ENCODE measurements at places on chromosomes 6 and 20.

GRCh38 chr6:150622941-150623874 is 23.5 kb downstream of the PLEKHG1 start:
- peak; percentile 67 for DNase-seq

DNA sequence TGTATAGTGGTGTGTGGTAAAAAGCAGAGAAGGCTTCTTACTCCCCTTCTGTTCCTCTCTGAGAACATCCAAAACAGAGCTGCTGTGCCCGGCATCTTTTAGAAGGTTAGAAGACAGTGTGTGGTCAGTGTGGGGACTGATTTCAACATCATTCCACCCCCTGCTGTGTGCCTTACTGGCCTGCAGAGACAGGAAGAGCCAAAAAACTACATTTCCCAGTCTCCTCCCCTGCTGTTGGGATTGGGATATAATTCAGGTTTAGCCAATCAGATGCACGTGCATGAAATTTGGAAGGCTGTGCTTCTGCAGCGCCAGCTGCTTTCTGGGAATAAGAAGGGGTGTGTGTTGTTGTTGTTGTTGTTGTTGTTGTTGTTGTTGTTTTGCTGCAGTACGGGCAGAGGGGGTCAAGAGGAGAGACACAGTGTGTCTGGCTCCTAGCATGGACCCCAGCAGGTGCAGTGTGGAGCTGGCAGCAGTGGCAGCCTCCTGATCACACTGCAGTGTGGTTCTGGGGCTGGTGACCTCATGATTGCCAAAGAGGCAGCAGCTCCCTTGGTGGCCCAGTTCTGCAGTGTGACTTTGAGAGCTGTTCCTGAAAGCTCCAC is 74.7 kb downstream of the MRPL14 start:
- no peak for DNase-seq

DNA sequence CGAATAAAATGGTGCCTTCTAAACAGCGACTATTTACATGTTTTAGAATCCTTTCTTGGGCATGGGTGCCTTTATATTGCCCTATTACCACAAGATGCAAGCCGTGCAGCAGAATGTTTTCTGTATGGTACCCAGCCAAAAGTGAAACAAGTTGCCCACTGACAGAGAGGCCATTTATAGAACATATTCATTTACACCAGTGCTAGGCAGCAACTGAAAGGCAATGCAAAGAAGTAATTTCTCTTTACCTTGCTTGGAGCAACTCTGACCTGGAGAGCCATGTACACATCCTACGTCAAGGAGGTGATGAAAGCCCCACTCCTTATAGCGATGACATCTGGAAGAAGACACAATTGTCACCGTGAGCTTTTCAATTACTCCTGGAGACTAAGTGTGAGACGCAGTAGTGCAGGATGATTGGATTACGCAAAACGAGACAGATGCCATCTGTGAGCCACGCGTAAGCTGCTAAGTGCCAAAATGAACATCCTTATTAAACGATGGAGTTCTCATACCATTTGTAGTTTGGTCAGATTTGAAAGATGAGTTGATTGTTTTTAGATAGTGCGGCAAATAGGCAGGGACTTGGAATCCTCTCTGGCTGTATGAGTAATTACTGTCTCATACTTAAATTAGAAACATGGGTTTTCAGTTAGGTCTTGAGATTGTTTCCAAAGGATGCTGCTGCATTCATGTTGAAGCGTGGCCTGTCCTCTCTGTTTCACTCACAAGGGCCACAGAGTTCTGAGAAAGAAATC is at the start of gene TMEM244:
Gene TMEM244, minus strand, starts transcription at position 408 of the 758 bp plus-strand sequence. Its CDS starts 127 bp downstream, at position 281.
- DNase-seq = peak; percentile 73

DNA sequence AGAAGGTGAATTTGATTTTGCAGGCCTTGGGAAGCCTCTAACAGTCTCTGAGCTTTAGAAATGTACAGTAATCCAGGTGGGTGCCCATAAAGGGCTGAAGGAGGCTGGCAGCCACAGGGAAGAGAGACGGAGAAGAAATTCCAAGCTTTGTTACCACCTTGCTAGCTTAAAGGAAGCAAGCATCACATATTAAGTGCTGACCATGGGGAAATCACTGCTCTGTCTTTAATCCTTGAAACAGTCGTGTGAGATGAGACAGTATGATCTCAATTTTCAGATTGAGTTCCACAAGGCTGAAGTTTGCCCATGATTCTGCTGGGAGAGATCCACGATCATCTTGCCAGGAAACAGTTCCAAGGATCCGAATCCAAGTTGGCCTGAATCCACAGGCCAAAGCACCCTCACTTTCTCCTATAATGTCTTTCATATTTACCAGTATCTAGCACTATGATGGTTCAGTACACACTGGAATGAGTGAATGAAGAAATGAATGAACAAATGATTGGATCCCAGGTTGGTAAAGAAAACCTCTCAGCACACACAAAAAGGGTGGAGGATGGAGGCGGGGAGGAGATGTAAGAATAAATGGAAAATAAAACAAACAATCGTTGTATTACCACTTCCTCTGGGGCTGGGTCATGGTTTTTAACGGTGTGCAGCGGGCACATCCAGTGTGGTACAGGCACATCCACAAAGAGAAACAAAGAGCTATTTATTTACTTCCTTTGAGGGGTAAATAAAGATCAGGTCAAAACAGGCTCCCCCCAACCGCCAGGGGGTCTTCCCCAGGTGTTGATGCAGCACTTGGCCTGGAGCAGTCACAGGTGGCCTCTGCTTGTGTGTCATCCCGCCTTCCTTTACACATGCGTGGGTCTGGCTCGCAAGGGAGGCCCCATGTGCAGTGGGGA is 28.2 kb upstream of the TAF8 start:
- DNase-seq = no peak

- no peak for DNase-seq
These were observed 13.1 kb downstream of the UTRN start for GRCh38 chr6:144298194-144298593.

GRCh38 chr20:19858466-19859371 is 100.7 kb downstream of the RIN2 start:
- no peak for DNase-seq

GRCh38 chr6:113774127-113774825 is 82.9 kb upstream of the MARCKS start:
- DNase-seq = no peak

DNA sequence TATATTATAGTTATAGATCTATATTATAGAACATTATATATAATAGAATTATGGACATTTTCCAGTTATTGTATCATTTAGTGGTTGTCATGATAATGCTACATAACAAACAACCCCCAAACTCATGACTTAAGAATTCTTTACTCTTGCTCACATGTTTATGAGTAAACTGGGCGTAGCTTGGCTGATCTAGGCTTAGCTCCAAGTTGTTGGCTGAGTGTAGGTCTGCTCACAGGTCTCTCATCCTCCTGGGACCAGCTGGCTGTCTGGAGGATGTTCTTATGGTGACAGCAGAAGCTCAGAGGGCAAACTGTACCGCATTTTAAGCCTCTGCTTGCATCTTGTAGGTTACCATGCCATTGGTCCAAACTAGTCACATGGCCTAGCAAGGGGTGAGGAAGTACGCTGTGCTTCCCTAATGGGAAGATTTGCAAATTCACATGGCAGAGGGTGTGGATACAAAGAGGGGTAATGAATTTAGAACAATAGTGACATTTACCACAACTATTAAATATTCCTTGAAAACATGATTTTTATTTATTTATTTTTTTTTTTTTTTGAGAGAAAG is 34.2 kb downstream of the ARHGAP40 start:
- DNase-seq = no peak

DNA sequence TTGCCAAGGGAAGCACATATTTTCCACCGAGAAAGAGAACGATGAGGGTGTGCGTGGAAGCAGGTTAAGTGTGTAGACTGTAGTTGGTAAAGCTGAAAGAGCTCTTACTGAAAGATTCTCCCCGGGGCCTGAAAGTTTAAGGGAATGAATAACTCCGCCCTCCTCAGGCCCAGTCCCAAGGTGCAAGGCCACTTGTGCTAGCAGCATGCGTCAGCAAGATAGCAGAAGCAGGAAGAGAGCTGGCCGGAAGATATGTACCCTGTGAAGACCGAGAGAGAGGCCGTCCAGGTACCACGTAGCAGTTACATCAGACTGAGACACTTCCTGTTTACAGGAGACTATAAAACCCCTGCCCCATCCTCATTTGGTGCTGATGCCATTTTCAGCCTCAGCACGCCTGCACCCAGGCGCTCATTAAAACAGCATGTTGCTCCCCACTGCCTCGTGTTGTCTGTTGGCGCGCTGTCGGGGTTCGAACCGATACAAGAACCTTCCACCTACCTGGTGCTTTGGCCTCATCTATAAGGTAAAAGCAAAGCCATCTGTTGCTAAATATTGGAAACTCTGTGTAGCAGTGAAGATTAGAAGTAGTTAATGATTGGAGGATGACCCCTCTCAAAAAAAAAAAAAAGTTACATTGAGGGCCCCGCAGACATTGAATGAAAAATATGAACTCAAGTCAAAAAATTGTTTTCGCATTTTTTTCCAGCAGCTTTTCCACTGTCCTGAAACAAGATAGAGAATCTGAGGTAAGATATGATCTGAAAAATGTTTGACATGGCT is 18.6 kb upstream of the FAM135A start:
- DNase-seq = no peak

- no peak for DNase-seq
These were observed 130.7 kb upstream of the ARID1B start for GRCh38 chr6:156646496-156646895.

DNA sequence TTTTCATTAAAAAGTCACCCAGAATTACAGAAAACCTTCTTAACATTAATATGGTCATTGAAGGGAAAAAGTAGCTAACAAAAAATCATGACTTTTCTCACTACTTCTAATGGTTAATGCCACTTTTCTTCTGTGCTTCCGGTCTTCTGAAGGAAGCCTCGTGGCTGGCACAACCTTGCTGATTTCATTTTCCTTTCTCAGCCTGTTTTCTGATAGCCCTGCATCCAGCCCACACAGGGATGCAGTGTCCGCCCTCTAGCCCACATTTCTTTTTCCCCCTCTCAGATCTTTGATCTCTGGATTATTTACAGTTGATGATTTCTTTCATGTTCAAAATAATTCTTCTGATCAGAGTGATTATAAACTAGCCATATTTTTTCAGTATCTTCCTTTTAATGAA is 655.4 kb upstream of the EPHA7 start:
- peak; percentile 11 for DNase-seq

- no peak for DNase-seq
These were observed 95.0 kb downstream of the SNX5 start for GRCh38 chr20:17873410-17874270.

DNA sequence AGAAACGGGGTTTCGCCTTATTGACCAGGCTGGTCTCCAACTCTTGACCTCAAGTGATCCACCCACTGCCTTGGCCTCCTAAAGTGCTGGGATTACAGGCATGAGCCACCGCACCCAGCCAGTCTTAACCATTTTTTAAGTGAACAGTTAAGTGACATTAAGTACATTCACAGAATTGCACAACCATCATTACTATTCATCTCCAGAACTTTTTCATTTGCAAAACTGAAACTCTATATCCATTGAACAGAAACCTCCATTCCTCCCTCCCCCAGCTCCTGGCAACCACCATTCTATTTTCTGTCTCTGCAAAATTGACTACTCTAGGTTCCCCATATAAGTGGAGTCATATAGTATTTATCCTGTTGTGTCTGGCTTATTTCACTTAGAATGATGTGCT is 59.7 kb downstream of the PLCB4 start:
- DNase-seq = no peak

GRCh38 chr20:50838707-50839385 is 44.0 kb downstream of the BCAS4 start:
- no peak for DNase-seq

DNA sequence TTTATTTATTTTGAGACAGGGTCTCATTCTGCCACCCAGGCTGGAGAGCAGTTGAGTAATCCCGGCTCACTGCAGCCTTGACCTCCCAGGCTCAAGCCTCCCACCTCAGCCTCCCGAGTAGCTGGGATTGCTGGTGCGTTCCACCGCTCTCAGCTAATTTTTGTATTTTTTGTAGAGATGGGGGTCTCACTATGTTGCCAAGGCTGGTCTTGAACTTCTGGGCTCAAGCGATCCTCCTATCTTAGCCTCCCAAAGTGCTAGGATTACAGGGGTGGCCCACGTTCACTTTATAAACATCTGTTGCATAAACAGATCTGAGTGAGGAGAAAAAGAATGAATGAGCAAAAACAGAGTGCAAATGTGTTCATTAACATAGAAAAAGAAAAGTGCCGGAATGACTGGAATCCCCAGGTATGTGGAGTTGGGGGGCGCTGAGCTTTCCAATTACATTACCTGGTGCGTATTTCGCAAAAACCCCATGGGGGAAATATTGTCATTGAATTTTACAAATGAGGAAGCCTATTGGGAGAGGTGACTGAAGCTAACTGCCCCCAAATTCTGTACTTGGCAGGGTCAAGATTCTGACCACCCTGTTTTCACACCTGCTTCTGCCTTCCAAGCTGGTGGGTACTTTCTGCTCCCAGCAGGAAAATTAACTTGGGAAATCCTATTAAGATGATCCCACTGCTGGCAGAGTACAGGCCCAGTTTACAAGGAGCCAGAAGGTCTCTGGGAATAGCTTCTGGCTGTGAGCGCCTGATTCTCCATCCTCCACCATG is 207.7 kb upstream of the JARID2 start:
- no peak for DNase-seq

- DNase-seq = no peak
These were observed 35.7 kb upstream of the VEGFA start for GRCh38 chr6:43734294-43734665.

DNA sequence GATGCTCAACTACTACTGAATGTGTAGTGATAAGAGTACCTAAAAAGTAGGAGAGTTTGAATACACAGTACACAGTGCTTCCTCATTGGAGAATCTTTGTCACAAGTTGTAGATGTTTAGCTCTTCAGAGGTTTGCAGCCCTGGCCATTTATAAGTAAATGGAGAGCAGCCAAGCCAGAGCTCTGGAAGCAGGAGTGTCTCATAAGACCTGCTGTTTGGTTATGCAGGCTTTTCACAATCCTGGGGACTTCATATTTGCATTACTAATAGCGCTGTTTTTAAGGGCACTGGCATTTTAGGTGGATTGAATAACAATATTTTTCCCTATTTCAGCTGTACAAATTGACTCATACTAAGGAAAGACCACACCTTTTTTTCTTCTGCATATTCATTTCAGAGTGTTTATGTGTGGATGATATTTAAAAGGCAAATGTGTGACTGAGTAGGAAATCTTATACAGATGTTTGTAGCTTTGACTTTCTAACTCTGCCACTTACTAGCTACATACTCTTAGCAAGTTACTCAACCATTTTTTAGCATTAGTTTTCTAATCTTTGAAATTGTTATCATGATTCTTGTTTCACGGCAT is 730.5 kb upstream of the MAP3K7 start:
- no peak for DNase-seq

DNA sequence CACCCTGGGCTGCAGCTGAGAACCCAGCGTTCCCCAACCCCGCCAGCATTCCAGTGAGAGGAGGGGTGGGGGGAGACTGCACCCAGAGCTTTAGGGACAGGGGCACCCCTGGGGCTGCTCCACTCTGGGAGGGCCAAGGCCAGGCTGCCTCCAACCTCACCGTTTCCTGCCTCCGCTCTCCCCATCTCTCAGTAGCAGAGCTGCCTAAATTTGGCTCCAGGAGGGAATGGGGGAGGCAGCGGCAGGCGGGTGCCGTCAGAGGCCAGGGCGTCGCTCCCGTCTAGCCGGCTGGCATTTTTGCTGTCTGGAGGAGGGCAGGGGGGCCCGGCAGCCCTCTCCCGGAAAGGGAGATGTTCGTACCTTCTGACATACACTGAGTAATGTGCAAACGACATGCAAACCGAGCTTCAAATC is 46.6 kb downstream of the NOL4L start:
- no peak for DNase-seq

All from MM.1S (cell line).